ENCODE measurements at places on chromosomes 16 and 17. TPM values are rescaled to one million over a fixed set of nuclear protein-coding genes. Genes with fewer than 3 reads are reported as not detected.

GFAP gene
- not detected for total RNA-seq

SLC38A8 gene
- not detected for total RNA-seq

GRCh38 chr16:8733849-8734540 is 59.6 kb downstream of the ABAT start:
- H3K27ac ChIP-seq = no peak overlapping the region
- no peak for DNase-seq
- no peak overlapping the region for H3K4me3 ChIP-seq
- H3K4me1 ChIP-seq = no peaks in the 10 kb centered on the region

- no peak overlapping the region for H3K4me3 ChIP-seq
- no peaks in the 10 kb centered on the region for H3K4me1 ChIP-seq
Observed at GRCh38 chr16:23987443-23987842, 151.7 kb downstream of the PRKCB start.

GRCh38 chr16:3625911-3626732 is 14.7 kb upstream of the SLX4 start:
- no peak for DNase-seq
- no peaks in the 10 kb centered on the region for H3K4me1 ChIP-seq
- no peak overlapping the region for H3K27ac ChIP-seq
- H3K27me3 ChIP-seq = no peaks in the 10 kb centered on the region
- H3K4me3 ChIP-seq = no peak overlapping the region
- no peaks in the 10 kb centered on the region for H3K36me3 ChIP-seq

- H3K27me3 ChIP-seq = no peaks in the 10 kb centered on the region
- H3K4me1 ChIP-seq = no peaks in the 10 kb centered on the region
- no peak overlapping the region for H3K27ac ChIP-seq
- no peak for DNase-seq
- H3K4me3 ChIP-seq = no peak overlapping the region
Observed at GRCh38 chr16:2082983-2083364, 35.2 kb downstream of the TSC2 start.

GRCh38 chr16:4692460-4693295 is 684 bp upstream of the NUDT16L1 start:
- H3K27me3 ChIP-seq = no peaks in the 10 kb centered on the region
- peak overlapping the region; percentile 80 for H3K27ac ChIP-seq
- H3K36me3 ChIP-seq = no peaks in the 10 kb centered on the region
- H3K4me1 ChIP-seq = peaks cover 25% of the 10 kb centered on the region
- peak overlapping the region; percentile 87 for H3K4me3 ChIP-seq

PRPSAP1 gene
- total RNA-seq = 15.6 TPM

CD79B gene
- 5.1 TPM for total RNA-seq

DNA sequence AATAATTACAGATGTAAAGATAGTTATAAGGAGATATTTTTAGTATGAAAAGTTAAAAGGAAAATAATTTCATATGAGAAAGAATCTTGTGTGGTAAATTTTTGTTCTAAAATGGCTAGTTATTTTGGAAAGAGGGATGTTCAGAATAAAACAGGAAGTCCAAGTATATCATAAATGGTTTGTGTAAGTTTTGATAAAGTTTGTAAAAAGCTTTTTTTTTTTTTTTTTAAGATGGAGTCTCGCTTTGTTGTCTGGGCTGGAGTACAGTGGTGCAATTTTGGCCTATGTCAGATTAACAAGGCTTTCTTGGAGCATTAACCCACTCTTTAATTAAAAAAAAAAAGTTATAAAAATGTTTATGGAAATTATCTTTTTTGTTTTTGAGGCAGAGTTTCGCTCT is 8.2 kb upstream of the CDK10 start:
- no peaks in the 10 kb centered on the region for H3K27me3 ChIP-seq
- no peaks in the 10 kb centered on the region for H3K4me1 ChIP-seq
- no peak overlapping the region for H3K4me3 ChIP-seq
- no peaks in the 10 kb centered on the region for H3K36me3 ChIP-seq
- H3K27ac ChIP-seq = no peak overlapping the region

ACLY gene
- total RNA-seq = 20.8 TPM

- no peak overlapping the region for H3K27ac ChIP-seq
- peaks cover 8% of the 10 kb centered on the region for H3K4me1 ChIP-seq
- H3K36me3 ChIP-seq = no peaks in the 10 kb centered on the region
- DNase-seq = no peak
Observed at GRCh38 chr17:33802349-33803198, 452.5 kb upstream of the CCL2 start.

CCDC78 gene
- total RNA-seq = not detected

GRCh38 chr17:38925263-38925995 is at the start of gene LASP1NB:
Gene LASP1NB (plus strand): TSS chr17:38925614.
- H3K4me1 ChIP-seq = peaks cover 24% of the 10 kb centered on the region
- H3K36me3 ChIP-seq = no peaks in the 10 kb centered on the region
- H3K27me3 ChIP-seq = no peaks in the 10 kb centered on the region
- DNase-seq = no peak
- H3K27ac ChIP-seq = no peak within 1 kb of the TSS

SALL1 gene
- 0.15 TPM for total RNA-seq

STH gene
- not detected for total RNA-seq

OR1E2 gene
- not detected for total RNA-seq

DNA sequence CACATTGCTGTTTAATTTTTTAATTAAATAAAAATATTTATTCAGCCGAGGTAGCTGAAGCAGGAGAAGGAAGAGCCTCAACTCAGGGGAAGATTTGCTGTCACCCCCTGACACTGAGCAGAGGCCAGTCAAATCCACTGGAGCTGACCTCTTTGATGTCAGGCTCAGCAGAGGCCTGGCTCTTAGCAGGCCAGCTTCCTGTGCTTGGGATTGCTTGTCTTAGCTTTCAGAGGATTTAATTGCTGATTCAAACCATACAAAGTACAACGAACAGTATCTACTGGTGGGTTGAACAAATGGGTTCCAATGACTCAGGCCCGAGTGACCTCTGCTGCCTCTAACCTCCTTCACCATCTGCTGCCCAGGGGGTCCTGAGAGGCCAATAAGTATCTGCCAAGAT is 417.0 kb upstream of the HSBP1 start:
- peaks cover 5% of the 10 kb centered on the region for H3K4me1 ChIP-seq
- H3K36me3 ChIP-seq = no peaks in the 10 kb centered on the region
- no peaks in the 10 kb centered on the region for H3K27me3 ChIP-seq
- no peak overlapping the region for H3K4me3 ChIP-seq

- no peak overlapping the region for H3K27ac ChIP-seq
- H3K36me3 ChIP-seq = no peaks in the 10 kb centered on the region
- DNase-seq = no peak
- no peak overlapping the region for H3K4me3 ChIP-seq
- peaks cover 14% of the 10 kb centered on the region for H3K4me1 ChIP-seq
Observed at GRCh38 chr16:3118204-3118790, 5.9 kb downstream of the ZNF205 start.

PRR29 gene
- not detected for total RNA-seq

- H3K36me3 ChIP-seq = peaks cover 6% of the 10 kb centered on the region
- H3K4me1 ChIP-seq = peaks cover 11% of the 10 kb centered on the region
- H3K27me3 ChIP-seq = no peaks in the 10 kb centered on the region
- no peak overlapping the region for H3K4me3 ChIP-seq
- DNase-seq = no peak
Observed at GRCh38 chr17:17890773-17891759, 54.3 kb upstream of the SREBF1 start.

ACSM5 gene
- total RNA-seq = 4.2 TPM

DNA sequence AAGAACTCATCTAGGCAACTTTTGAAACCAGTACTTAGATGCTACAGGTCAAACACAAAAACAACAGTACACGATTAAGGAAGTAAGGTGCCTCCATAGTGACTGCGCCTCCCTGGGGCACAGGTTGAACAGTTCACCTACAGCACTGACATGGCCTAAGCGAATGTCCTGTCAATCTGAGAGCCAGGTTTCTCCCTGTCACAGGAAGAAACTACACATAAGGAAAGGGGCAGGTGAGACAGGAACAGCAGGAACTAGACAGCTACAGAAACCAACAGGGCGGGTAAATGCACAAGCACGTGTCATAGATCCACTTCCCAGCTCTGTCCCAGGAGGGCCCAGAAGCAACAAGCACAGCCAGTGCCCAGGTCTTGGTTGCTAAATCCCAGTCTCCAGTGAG is 8.0 kb upstream of the ARHGDIA start:
- no peaks in the 10 kb centered on the region for H3K36me3 ChIP-seq
- H3K4me3 ChIP-seq = no peak overlapping the region
- H3K27me3 ChIP-seq = no peaks in the 10 kb centered on the region

CEMP1 gene
- not detected for total RNA-seq

DNA sequence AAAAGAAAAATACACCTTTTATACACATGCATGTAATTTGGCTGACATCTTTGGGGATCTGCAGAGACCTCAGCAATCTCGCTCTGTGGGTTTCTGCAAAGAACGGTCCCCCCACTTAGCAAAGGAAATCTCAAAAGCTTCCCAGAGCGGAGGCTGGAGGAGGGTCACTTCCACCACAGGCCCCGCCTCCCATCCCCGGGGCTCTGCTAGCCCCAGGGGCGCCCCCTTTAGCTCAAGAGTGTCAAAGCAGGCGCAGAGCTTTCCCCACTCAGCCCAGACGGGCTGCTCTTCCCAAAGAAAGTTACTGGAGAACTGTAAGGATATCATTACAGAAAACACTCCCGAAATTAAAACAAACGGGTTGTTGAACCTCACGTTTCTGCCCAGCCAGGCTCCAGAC is 11.4 kb downstream of the SLC13A5 start:
- H3K4me1 ChIP-seq = no peaks in the 10 kb centered on the region
- no peaks in the 10 kb centered on the region for H3K36me3 ChIP-seq
- no peak for DNase-seq

DNA sequence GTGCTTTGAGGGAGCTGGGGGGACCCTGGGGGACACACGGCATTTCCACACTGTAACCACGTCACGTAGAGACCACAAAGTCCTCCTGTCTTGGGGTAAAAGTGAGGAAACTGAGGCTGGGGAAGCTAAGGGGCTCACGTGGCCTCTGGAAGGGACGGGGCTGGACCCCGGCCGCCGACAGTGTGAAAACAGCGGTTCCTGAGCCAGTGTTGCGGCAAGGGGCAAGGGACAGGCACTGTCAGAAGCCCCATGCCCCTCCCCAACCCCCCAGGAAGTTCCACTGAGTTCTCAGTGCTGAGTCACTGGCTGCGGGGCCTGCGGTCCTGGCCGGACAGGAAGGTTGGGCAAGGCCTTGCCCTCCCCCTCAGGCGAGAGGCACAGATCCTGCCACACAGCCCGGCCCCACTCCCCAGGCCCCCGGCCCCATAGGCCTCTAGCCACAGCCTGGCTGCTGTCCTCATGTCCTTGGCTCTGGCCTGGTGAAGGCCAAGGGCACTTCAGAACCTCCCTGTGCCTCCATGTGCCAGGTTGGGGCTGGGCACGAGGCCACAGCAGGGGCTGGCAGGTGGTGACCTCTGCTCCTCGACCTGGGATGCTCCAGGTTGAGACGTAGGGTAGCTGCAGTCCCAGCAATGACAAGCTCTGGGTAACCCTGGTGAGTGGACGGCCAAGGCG is 5.0 kb upstream of the CCDC57 start:
- no peak overlapping the region for H3K4me3 ChIP-seq
- no peaks in the 10 kb centered on the region for H3K27me3 ChIP-seq
- peak; percentile 54 for DNase-seq
- H3K36me3 ChIP-seq = no peaks in the 10 kb centered on the region
- H3K4me1 ChIP-seq = peaks cover 11% of the 10 kb centered on the region

GRCh38 chr16:84942786-84943185 is 68.5 kb downstream of the ZDHHC7 start:
- H3K4me1 ChIP-seq = no peaks in the 10 kb centered on the region
- no peaks in the 10 kb centered on the region for H3K36me3 ChIP-seq
- no peaks in the 10 kb centered on the region for H3K27me3 ChIP-seq
- no peak overlapping the region for H3K4me3 ChIP-seq
- DNase-seq = no peak
- H3K27ac ChIP-seq = no peak overlapping the region

DNA sequence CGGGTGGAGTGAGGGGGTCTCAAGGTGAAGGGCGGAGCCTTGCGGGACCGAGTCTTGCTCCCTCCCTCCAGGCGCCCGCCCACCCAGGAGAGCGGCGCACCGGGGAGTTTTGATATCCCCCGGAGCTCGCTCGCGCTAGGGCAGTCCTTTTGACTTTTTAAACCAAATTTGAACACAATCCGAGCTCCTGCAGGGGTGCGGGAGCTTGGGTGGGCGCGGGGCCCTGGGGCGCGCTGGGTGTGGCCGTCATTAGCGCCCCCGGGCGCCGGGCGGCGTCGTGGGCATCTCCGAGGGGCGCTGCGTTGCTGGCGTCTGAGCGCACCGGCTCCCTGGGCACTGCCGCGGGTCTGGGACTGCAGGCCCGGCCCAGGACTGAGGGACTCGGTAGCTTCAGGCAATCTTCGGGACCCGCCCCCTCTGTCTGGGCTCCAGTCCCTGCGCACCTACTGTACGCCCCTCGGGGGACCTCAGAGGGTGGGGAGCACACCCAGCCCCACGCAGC is 10.9 kb downstream of the MAF start:
- H3K4me3 ChIP-seq = peak overlapping the region; percentile 60
- peaks cover 46% of the 10 kb centered on the region for H3K4me1 ChIP-seq
- no peaks in the 10 kb centered on the region for H3K36me3 ChIP-seq
- no peaks in the 10 kb centered on the region for H3K27me3 ChIP-seq
- no peak for DNase-seq
- H3K27ac ChIP-seq = peak overlapping the region; percentile 89
